ENCODE measurements at places on chromosomes 6 and 20. TPM values are rescaled to one million over a fixed set of nuclear protein-coding genes. Genes with fewer than 3 reads are reported as not detected.

The HLA-G gene
- 5.8 TPM for polyA plus RNA-seq

The PDYN gene
- polyA plus RNA-seq, result 0.30 TPM

The WFDC12 gene
- not detected for polyA plus RNA-seq

The TDRD6 gene
- polyA plus RNA-seq, result 1.3 TPM

The EYS gene
- polyA plus RNA-seq, result 0.66 TPM

DNA sequence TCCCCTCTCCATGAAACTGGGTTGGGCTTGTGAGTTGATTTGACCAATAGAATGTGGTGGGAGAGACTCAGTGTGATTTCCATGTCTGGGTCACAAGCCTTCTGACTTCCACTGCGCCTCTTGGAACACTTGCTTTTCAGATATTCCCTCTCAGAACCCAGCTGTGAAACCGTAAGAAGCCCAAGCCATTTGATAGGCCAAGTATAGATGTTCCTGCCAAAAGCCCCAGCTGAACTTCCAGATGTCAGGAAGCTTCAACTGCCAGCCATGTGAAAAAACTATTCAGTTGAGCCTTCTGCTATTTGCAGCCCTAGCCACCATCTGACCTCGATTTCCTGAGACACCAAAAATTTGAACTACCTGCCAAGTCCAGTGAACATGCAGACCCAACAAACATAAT lies 387.8 kb upstream of the GJE1 start:
- no peak for DNase-seq

DNA sequence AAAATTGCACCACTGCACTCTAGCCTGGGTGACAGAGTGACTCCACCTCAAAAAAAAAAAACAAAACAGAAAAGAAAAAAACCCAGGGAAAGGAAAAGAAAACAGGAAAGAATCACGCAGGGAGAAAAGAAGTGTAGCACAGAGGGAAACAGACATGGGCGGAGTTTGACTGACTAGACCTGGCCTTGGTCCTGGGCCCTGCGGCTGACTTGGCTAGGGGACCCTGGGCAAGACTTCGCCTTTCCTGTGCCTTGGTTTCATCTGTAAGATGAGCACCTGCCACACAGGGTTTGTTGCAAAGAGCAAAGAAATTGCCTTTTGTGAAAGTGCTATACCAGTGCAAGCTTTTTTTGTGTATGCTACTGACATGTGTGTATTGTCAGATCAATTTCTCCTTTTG lies 71.3 kb upstream of the KCNG1 start:
- DNase-seq, result no peak

- no peak for DNase-seq
Measured at GRCh38 chr6:109469591-109470189, 13.3 kb downstream of the ZBTB24 start.

- DNase-seq, result no peak
Measured at GRCh38 chr6:11224252-11224965, 8.1 kb downstream of the NEDD9 start.

DNA sequence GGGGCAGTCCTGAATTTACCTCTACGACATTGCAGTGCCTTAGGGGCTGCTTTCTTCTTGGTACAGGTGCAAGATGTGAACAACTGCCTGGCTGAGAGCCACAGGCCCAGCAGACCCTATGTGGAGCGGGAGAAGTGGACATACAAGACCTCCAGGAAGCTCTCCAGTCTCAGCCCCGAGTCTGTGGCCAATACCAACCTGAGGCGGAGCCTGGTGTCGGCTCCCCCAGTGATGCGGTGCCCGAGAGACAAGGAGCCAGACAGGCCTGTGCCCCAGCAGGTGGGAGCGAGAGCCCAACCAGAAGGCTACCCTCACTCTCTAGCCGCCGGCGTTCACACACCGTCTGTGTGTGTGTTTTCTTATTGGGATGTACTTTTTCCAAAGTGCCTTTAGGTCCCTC lies 59.6 kb downstream of the EFCAB8 start:
- DNase-seq, result no peak

GRCh38 chr6:110534731-110535492 lies 58.5 kb upstream of the SLC22A16 start:
- no peak for DNase-seq

DNA sequence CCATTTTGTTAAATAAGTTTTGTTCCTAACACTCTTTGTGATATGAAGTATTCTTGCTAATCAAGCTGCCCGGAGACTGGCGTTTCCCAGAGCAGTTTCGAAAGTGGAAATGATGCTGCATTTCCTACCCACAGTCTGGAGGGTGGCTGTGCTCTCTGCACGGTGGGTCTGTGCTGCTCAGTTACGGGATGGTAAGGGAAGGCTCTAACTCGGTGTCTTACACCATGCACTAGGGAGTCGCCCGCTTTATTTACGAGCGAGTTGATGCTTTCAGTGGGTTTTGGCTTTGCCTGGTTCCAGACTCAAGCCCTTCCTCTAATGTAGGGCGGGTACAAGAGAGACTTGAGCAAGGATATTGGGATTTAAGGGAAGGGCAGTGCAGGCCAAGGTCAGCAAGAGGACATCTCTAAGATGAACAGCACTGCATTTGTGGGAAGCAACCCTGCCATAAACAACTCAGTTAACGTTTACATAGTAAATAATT lies 180.1 kb upstream of the AKAP12 start:
- no peak for DNase-seq

DNA sequence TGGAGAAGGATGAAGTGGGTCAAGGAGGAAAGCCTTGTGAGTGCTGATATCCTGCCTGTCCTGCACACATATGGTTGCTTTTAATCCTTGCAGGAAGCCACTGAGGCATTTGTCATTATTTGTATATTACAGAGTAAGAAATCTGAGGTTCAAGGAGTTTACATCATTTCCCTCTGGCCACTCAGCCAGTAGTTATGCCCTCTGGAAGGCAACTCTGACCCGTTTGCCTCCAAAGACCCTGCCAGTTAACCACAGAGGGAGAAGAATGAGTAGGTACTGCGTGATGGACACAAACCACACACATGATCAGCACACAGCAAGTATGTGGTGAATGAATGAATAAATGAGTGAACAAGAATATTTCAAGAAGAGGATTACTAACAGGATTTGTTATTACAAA lies 7.9 kb upstream of the FAM210B start:
- no peak for DNase-seq

DNA sequence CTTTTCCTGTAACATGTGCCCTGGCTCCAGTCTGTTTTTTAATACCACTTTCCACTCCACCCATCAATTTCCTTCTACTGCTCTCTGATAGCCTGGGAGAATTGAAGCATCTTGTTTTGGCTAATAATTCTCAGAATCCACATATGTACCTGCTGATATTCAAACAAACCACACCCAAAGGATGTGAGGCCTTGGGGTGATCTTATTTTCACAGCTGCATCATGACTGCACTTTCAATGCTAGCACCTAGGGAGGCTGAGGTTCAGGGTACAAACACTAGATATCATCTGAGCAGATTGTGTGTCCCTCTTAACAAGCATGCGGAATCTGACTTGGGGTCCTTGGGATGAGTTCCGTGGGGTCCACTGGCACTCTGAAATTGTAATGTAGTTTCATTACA lies 12.7 kb downstream of the FNDC1 start:
- DNase-seq, result no peak

DNA sequence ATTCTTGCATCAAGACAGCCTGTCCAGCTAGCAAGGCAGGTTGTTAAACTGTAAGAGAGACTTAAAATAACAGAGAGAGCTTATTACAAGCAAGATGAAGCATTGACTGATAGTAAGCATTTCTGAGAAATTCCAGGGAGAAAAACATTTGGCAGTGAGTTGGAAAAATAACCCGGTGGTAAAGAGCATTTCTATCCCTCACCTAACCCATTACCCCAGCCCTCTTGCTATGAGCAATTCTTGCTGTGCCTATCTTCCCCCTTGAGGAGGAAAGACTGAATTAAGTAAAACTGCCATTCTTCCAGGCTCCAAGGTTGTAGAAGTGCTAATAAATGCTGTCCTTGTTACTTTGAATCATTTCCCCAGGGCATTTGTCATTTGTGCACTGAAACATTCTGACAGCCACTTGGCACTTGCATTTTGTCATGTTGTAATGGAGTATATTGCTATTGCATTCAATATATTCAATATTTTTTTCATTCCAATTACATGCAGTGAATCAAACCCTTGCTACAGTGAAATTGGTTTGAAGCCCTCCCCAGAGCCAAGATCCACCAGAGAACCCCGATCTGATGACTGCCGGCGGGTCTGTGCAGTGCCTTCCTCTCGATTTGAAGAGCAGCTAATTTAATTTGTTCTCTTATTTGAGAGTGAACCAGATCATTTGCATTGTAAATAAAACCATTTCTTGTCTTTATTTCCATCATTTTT lies 291.1 kb downstream of the HIVEP2 start:
- no peak for DNase-seq

DNA sequence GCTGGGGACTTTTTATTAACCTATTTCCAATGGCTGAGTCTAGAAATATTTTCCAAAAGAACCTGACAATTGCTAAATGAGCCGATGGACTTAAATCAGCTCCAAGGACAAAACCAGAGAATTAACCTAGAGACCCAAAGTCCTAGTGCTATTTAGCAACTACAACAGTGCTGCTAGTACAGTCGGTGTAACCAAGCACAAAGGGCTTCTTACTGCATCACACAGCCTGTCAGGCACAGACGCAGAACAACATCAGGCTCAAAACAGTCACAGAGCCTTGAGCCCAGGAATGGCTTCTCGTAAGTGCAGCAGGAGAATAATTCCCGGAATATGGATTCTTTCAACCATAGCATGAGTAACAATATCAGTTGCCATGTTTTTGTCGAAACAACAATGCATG lies 70.0 kb downstream of the GFOD1 start:
- no peak for DNase-seq

- DNase-seq, result no peak
Measured at GRCh38 chr20:1005452-1006027, 3.4 kb upstream of the RSPO4 start.

- DNase-seq, result no peak
Measured at GRCh38 chr20:25270829-25271251, 23.0 kb downstream of the PYGB start.

DNA sequence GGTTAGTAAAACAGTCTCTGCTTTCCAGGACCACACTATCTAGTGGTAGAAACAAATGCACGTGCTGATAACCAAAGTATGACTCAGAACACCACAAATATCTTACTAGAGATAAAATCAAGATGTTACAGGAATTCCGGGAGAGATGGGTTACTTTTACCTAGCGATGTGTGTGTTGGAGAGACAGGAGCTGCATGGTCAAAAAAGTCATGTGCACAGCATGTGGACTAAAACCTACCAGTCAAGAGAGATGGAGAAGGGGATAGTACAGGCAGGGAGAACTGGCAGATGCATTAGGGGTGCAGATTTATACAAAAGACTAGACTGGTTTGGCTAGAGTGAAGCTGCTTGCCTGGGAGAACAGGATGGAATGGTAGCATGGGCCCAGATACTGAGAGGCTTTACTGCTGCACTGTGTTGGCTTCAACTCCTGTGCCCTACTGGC lies 75.3 kb upstream of the MRAP2 start:
- no peak for DNase-seq
